ENCODE measurements at places on chromosomes 13 and 19. TPM values are rescaled to one million over a fixed set of nuclear protein-coding genes. Genes with fewer than 3 reads are reported as not detected.

SLC5A5 gene
- total RNA-seq = 1.4 TPM

- H3K27ac ChIP-seq = no peak overlapping the region
- no peak overlapping the region for H3K4me3 ChIP-seq
- peaks cover 19% of the 10 kb centered on the region for H3K27me3 ChIP-seq
- H3K4me1 ChIP-seq = no peaks in the 10 kb centered on the region
- no peaks in the 10 kb centered on the region for H3K36me3 ChIP-seq
Measured at GRCh38 chr19:33678796-33679585, 57.2 kb downstream of the CHST8 start.

DNA sequence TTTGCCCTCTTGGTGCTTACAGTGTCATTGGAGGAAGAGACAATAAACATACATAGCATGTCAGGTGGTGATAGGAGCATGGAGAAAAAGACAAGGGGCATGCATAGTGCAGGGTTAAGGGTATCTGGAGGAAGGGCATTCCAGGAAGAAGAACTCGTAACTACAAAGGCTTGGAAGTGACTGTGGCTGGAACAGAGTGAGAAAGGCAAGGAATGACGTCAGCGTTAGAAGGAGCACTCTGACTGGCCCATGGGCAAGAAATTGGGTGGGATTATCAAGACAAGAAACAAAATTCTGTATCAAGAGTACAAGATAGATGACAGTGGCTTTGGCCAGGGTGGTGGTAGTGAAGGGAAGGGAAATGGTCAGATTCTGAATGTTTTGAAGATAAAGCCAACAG is 11.2 kb downstream of the SMIM17 start:
- ATAC-seq = no peak
- peaks cover 2% of the 10 kb centered on the region for H3K27me3 ChIP-seq
- H3K4me3 ChIP-seq = no peak overlapping the region
- no peaks in the 10 kb centered on the region for H3K4me1 ChIP-seq
- no peak overlapping the region for H3K27ac ChIP-seq
- no peaks in the 10 kb centered on the region for H3K36me3 ChIP-seq

- H3K4me3 ChIP-seq = no peak overlapping the region
- peaks cover 46% of the 10 kb centered on the region for H3K27me3 ChIP-seq
- no peaks in the 10 kb centered on the region for H3K4me1 ChIP-seq
- H3K27ac ChIP-seq = no peak overlapping the region
- H3K36me3 ChIP-seq = no peaks in the 10 kb centered on the region
Measured at GRCh38 chr19:51002089-51002532, 707 bp upstream of the KLK8 start.

DNA sequence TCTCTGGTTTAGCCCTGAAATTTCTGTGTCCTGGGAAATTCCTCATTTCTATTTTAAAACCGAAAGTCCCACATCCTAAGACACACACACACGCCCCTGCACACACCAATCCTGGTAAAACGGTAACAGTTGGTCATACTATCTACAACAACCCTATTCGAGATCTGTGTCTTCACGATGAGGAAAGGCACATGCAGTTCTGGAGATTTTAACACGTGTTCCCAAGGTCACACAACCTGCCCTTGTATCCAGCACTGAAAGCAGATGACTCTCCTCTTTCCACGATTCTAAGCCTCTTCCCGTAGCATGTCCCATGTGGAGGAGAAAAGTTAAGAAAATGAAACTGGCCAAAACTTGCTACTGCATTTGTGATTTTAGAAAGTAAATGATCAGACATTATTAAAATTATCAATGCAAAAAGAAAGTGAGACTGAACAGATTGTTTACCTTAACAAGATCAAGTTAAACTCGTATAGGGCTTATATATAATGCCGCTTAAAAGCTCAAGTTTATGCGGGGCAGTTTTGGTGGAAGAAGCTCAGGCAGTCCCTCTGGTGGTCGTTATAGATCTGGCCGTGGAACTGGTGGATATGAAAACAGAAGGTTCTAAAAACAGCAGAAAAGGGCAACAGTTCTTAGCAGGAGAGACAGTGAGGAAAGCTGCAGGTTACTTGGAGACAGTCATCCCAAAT is 32.7 kb downstream of the VSTM1 start:
- peaks cover 4% of the 10 kb centered on the region for H3K4me1 ChIP-seq
- ATAC-seq = no peak
- no peaks in the 10 kb centered on the region for H3K36me3 ChIP-seq
- no peak overlapping the region for H3K4me3 ChIP-seq

Data from activated T-helper 17 cell treated with anti-CD3 and anti-CD28 coated beads, Interleukin-2, amount 50 U/mL, for 72 hours (primary cell).